ENCODE measurements at places on chromosomes 12 and 14.

DNA sequence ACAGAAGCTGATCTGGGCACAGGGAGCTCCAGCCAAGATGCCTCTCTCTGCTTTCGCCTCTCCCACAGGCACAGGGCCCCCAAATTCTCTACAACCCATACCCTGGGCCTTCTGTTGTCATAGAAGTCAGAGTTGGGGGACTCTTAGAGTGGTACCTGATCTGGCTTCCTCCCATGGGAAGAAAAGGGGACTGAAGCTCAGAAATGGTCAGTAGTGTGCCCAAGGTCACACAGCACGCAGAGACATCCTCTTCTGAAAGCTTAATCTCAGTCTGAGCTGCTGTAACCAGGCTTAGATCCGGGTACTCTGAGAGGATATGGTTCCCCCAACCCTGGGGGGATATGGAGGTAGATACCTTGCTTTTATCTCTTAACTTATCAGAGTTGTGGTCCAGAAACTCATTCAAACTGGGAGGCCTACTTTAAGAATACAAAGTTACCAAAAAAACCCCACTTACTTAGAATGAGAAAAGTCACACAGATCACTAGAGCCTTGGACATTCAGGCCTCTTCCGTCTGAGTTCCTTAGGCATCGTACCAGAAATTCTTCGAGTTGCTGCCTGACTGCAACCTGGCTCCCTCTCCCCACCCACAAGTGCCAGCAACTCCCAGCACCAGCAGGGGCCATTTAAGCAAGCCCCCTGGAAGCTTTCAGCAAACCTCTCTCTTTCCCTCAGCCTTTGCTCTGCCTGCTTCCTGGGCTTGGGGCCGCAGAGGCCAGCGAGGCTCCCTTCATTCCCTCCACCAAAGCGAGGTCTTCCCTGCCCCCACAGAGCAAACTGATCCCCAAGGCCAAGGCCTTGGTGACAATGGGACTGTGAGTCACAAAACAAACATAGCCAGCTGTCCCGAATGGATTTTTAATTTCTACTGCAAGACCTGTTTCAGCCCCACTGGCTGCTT lies 13.9 kb downstream of the KRT7 start:
- no peak for DNase-seq

DNA sequence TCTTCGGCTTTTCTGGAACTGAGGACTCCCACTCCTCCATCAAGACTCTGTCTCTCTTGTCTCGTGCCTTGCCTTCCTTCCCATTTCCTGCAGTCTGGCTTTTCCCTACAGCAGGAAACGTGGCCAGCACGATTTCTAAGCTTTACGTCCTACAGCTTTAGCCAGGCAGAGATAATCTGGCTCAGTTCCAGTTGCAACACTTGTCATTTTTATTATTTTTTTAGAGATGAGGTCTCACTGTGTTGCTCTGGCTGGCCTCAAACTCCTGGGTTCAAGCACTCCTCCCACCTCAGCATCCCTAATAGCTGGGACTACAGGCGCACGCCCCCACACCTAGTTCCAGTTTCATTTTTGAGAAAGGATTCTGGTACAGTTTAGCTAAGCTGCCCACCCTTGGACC lies 19.9 kb downstream of the CALM1 start:
- DNase-seq = no peak

DNA sequence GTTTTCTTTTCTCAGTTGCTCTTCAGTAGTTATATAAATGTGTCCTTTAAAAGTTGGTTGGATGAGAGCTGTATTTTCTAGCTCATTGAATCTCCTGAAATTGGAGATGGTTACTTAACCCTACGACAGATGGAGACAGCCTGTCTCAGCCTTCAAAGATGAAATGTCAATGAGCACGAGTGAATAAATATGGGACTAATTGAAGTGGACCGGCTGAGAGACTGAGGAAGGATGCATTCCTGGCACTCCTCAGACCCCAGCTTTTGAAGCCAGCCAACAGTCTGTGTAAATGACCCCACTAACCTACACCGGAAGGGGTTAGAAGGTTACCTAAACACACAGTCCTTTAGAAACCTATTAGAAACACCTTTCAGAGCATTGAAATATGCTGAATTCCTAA lies 46.6 kb downstream of the PDZRN4 start:
- no peak for DNase-seq

DNA sequence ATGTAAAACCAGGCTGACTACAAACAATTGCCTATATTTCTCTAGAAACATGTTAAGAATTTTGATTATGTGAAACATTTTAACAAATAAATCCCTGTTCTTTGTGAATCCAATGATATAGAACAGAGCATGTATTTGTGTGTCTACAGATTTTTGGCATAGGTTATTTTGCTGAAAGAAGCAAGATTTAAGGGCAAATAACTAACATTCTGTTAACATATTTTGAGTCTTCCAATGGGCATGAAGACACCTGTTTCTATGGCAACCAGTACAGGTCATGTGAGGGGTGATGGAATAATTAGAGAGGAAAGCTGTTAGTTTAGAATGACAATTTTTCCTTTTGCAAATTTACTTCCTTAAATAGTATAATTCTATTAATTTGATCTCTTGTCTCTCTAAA lies 8.8 kb downstream of the ART4 start:
- DNase-seq = no peak

GRCh38 chr12:15956413-15957185 lies 45.5 kb downstream of the DERA start:
- DNase-seq = no peak

DNA sequence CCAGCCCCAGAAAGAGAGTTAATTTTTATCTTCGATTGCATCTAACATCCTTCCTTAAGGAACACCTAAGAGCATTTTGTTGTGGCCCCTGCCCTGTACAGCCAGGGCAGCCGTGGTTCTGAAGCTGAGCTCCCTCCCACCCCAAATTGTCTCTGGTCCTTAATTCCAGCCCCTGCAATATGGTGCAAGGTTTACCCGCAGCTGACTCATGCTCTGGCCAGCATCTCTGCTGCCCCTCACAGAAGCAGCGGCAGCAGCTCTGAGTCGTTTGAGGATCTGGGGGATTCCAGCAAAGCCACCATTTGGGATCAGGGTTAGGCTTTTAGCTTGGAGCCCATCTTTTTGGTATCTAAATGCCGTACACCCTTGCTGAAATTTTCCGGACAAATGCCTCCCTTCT lies 3.3 kb downstream of the DLK1 start:
- DNase-seq = no peak

Measured in occipital lobe (tissue), 3 donors.